ENCODE measurements at places on chromosomes 6 and 20.

DNA sequence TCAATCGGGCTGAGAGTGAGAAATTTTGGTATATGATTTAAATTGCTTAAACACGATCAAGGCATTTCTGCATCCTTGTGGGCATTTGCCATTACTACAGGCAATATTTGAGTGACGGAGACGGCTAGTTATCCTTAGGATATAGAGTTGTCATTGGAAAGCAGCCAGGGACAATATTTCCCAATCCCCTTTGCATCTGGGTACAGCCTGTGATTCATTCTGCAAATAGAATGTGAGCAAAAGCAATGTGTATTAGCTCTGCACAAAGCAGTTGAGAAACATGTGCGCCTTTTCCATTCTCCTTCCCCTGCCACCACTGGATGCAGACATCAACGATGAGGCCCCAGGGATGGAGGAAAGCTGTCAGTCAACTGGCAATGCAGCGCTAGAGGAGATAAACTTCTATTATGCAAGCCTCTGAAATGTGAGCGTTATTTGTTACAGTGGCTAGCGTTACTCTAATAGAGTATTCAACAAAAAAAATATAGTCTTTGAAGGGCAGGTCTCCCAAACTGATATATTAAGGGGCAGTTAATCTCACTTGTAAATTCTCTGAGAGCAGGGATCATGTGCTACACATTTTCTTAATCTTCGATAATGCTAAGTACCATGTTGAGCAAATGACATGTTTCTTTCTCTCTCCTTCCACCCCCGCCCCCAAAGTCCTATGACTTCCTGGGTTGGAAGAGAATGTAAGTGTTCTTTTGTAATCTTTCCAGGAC lies 37.1 kb upstream of the NCOA3 start:
- no peak for DNase-seq

DNA sequence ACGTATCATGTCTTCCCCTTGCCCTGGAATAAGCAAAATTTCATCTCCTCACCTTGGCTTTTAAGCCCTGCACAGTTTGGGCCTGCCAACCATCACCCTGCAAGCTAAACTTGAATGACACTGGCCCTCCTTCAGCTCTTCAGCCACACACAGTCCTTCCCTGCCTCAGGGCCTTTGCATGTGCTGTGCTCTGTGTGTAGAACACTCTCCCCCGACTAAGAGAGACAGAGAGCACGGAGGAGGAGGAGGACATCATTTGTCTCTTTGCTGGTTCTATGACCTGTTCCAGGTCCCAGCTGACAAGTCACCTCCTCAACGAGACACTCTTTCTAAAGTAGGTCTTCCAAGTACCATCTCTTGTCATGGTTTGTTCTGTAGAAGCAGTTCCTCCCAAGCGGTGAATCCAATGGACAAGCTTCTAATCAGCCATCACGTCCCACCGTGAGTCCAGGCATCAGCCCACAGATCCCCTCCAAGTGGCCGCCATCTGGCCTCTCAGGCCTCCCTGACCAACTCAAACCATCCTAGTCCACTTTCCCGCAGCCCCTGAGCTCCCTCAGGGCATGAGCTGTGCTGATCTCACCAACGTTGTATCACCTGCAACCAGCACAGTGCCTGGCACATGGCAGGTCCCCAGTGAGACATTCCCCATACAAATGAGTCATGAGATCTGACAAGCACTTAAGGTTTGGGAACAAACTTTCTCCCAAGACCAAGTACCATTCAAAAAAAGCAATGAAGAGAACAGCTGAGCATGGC lies 30.5 kb downstream of the NFATC2 start:
- no peak for DNase-seq

- no peak for DNase-seq
These were observed 549 bp upstream of the CSE1L start for GRCh38 chr20:49045440-49046086.

DNA sequence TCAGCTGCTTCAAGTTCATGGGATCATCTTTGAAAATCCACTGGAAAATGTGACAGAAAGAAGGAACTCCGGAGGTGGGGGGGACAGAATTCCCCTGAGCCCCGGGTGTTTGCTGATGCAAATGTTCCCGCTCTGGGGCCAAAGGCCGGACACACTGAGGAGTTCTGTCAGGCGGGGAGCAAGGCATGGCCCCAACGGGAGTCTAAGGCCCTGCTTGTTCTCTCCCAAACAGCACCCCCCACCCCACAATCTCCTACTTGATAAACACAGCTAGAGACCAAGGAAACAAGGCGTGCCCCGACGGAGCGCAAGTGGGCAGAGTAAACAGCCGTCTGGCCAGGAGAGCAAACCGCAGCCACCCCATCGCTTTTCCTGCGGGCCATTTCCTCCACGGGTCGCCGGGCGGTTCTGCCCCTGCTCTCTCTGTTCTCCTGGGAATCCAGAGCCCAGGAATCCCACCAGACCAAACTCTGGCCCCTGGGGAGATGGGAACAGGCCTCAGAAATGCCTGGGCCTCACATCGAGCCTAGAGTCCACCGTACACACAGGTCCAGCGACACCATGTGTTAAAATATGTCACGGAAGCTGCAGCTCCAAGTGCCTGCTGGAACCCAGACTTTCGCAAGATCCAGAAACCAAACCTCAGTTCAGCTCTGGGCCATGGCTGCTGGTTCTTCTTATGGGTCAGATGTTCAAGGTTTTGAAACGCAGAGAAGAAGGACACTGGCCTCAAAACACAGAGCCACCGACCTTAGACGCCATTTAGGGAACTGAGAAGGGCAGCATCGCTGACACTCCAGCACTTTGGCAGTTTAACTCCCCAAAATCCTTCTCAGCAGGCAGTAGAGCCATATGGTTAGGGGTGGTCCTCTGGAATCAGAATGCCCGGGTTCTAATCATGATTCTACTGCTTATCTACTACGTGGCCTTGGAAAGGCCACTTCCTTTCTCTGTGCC lies 104.2 kb downstream of the PREX1 start:
- no peak for DNase-seq

DNA sequence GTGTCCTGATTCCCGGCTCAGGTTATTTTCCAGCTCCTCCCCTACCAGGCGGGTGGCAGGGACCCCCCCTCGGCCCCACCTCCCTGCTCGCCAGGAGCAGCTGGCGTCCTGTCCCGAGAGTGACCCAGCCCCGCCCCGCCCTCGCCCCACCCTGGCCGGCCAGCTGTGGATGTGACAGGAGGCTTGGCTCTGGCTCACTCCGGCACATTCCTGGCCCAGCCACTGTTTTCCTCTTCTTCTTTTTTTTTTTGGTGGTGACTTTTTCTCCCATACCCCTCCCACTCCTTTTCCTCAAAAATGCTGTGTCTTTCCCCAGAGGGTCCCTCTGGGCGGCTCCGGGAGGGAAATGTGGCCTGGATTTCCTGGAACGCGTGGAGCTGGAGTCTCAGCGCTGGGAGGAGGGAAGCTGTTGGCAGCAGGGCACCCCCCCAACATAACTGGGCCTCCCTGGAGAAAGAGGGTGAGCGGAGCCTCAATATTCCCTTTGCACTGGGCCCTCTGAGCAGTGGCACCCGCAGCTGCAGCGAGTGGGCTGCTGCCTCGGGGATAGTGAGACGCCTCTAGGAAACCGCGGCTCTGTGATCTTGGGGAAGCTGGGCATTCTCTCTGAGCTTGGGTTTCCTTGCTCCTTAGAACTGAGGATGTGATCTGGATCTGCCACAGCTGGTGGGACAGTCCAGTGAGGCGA lies 28.3 kb upstream of the CSNK2A1 start:
- DNase-seq: no peak

GRCh38 chr20:31839782-31840487 lies 5.5 kb downstream of the FOXS1 start:
- no peak for DNase-seq

- no peak for DNase-seq
These were observed 95.8 kb downstream of the TMEM242 start for GRCh38 chr6:157227202-157228166.

- DNase-seq: no peak
These were observed 284.4 kb downstream of the ESR1 start for GRCh38 chr6:152091851-152092341.

DNA sequence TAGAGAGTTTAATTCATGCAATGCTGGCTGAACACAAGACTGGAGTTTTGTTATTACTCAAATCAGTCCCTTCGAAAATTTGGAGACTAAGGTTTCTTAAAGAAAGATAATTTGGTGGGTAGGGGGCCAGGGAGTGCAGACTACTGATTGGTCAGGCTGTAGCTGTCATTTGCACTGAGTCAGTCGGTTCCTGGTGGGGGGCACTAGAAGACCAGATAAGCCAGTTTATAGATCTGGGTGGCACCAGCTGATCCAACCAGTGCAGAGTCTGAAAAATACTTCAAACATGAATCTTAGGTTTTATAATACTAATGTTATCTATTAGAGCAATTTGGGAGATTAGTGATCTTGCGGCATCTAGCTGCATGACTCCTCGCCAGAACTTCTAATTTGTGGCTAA lies 530.7 kb downstream of the NKAIN2 start:
- no peak for DNase-seq

Data from effector CD4-positive, alpha-beta T cell (primary cell).